ENCODE measurements at places on chromosomes 13 and 19. TPM values are rescaled to one million over a fixed set of nuclear protein-coding genes. Genes with fewer than 3 reads are reported as not detected.

DNA sequence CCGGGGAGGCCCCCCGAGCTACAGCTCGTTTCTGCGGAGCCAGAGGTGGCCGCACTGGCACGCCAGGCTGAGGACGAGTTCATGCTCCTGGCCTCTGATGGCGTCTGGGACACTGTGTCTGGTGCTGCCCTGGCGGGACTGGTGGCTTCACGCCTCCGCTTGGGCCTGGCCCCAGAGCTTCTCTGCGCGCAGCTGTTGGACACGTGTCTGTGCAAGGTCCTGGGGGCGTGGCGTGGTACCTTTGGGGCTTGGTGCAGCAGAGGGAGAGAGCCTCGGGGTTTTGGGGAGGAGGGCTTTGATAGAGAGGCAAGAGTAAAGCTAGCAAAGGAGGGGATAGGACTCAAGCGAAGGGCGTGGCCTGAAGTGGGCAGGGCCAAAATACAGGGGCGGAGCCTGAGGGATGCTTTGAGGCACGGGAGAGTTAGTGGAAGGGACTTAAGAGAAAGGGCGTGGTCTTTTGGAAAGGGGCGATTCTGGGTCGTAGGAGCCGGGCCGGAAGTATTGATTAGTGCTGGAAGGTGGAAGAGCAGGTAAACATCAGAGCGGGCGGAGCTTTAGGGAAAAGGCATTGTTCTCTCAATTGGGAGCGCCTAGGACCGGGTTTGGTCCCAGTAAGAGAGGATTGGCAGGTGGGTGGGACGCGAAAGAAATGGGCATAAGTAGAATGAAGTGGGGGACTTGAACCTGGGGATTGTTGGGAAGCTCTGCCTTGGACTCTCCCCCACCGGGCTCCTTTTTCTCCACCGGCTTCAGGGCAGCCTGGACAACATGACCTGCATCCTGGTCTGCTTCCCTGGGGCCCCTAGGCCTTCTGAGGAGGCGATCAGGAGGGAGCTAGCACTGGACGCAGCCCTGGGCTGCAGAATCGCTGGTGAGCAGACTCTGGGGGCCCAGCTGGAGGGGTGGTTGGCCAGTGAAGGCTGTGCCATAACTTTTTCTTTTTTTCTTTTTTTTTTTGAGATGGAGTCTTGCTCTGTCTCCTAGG is 1.2 kb downstream of the PPM1N start:
- no peak overlapping the region for H3K4me3 ChIP-seq
- DNase-seq: no peak
- no peaks in the 10 kb centered on the region for H3K27me3 ChIP-seq
- H3K4me1 ChIP-seq: peaks cover 11% of the 10 kb centered on the region
- no peak overlapping the region for H3K27ac ChIP-seq
- H3K36me3 ChIP-seq: no peaks in the 10 kb centered on the region

DNA sequence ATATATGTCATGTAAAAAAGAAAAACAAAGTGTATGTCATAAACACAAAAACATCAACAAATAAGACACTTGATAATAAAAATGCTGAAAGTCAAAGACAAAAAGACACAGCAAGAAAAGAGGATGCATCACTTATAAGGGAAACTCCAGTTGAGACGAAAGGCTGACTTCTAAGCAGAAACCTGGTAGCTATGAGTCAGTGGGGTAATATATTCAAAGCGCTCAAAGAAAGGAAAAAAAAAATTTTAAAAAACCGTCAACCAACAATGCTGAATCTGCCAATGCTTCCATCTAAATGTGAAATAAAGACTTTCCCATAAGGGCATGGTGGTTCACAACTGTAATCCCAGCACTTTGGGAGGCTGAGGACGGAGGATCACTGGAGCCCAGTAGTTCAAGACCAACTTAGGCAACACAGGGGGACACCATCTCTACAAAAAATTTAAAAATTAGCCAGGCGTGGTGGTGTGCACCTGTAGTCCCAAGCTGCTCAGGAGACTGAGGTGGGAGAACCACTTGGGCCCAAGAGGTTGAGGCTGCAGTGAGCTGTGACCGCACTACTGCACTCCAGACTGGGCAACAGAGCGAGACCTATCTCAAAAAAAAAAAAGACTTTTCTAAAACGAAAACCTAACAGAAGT is 24.0 kb downstream of the USP12 start:
- H3K36me3 ChIP-seq: no peaks in the 10 kb centered on the region
- H3K4me3 ChIP-seq: no peak overlapping the region
- no peak for DNase-seq
- peaks cover 3% of the 10 kb centered on the region for H3K4me1 ChIP-seq
- H3K27ac ChIP-seq: peak overlapping the region; percentile 23

Gene CYP4F11
- polyA plus RNA-seq: 2.4 TPM

GRCh38 chr13:107883561-107884175 is 331.7 kb downstream of the LIG4 start:
- H3K27ac ChIP-seq: no peak overlapping the region
- no peak overlapping the region for H3K4me3 ChIP-seq
- H3K36me3 ChIP-seq: no peaks in the 10 kb centered on the region
- no peaks in the 10 kb centered on the region for H3K27me3 ChIP-seq
- H3K4me1 ChIP-seq: no peaks in the 10 kb centered on the region

DNA sequence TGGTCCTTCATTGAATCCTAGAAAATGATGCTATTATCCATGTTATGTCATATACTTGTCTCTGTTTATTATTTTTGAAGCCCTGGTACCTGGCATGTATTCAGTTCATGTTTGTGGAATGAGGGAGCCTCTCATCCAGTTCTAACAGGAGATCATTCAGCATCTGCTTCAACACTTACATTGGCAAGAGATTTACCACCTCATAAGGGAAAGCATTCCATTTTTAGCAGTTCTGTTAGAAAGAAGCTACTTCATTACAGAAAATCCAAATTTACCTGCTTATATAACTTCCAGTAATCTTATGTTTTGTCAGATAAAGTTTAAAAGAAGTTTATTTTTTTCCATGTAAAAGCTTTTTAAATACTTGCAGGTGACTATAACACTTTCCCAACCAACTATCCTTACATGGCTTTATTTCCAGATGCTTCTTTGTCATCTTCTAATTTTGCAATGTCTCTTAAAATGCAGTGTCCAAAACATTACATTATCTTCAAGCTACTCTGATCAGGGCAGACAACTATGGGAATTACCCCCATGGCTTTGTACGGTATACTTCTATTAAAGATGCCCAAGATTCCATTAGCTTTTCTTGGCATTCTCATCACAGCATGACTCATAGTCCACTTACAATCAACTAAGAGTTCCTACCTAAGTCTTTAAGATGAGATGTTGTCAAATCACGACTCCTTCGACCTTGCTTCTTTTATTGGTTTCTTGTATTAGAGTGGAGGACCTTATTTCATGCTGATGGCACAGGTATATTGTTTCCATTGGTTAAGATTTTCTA is 262.1 kb downstream of the PCDH9 start:
- DNase-seq: no peak
- no peak overlapping the region for H3K4me3 ChIP-seq
- H3K4me1 ChIP-seq: no peaks in the 10 kb centered on the region

Gene CEBPG
- 31.9 TPM for polyA plus RNA-seq

DNA sequence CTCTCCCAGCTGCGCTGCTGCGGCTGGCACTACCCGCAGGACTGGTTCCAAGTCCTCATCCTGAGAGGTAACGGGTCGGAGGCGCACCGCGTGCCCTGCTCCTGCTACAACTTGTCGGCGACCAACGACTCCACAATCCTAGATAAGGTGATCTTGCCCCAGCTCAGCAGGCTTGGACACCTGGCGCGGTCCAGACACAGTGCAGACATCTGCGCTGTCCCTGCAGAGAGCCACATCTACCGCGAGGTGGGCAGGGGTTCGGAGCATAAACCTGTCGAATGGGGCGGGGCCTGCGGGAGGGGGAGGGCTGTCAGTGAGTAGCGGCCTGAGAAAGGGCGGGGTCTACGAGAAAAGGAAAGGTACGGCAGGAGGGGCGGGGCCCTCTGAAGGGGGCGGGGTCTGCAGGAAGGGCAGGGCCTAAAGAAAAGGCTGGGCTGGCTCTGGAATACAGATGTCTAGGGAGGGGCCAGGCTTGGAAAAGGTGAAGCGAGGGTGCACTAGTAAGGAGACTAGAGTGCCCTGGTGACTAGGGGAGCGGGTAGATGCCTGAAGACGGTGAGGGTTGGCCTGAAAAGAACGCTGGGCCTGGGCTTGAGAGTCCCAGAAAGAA is 3.6 kb downstream of the CD37 start:
- peaks cover 3% of the 10 kb centered on the region for H3K4me1 ChIP-seq
- peak; percentile 54 for DNase-seq
- H3K27me3 ChIP-seq: peaks cover 16% of the 10 kb centered on the region

- no peak overlapping the region for H3K27ac ChIP-seq
- no peak overlapping the region for H3K4me3 ChIP-seq
- DNase-seq: no peak
- no peaks in the 10 kb centered on the region for H3K36me3 ChIP-seq
Observed at GRCh38 chr13:99624936-99625540, 123.8 kb downstream of the TM9SF2 start.

GRCh38 chr19:18672606-18673337 is 10.7 kb upstream of the CRTC1 start:
- no peaks in the 10 kb centered on the region for H3K36me3 ChIP-seq
- no peaks in the 10 kb centered on the region for H3K27me3 ChIP-seq
- H3K4me1 ChIP-seq: peaks cover 7% of the 10 kb centered on the region
- DNase-seq: no peak

DNA sequence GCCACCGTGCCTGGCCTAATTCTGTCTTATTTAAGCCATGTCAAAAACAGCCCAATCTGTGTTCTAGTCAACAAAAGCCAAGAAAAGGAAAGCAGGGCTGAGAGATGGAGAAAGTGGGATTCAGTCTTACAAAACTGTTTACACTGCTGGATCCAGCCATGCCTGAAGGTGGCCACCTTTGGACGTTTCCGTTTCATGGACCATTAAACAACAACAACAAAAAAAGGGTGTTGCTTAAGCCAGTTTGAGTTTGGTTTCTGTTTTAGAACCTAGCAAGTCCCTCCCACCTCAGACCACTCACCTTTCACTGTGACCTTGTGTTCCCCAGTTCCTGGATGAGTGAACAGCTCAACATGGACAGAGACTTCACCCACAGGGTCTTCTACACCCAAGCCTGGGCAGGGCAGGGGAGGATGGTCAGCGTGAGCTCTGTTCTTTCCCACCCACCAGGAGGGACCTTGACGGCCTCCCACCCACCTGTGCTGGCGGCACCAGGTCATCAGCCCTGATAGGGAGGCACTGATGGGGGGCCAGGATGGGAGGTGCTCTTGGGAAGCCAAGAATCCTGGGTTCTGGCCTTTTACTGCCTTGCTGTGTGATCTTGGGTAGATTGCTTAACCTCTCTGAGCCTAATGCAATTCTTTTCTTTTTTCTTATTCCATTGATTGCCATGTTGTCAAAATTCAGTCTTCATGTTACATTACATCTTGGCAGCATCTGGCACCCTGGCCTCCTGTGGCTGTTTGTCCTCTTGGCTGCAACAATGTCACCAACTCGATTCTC is 56.2 kb downstream of the COLGALT1 start:
- no peaks in the 10 kb centered on the region for H3K4me1 ChIP-seq

- H3K27me3 ChIP-seq: no peaks in the 10 kb centered on the region
- no peak for DNase-seq
- H3K4me1 ChIP-seq: no peaks in the 10 kb centered on the region
- no peak overlapping the region for H3K4me3 ChIP-seq
- H3K36me3 ChIP-seq: no peaks in the 10 kb centered on the region
Observed at GRCh38 chr19:19171821-19172532, 1.9 kb upstream of the MEF2B start.

DNA sequence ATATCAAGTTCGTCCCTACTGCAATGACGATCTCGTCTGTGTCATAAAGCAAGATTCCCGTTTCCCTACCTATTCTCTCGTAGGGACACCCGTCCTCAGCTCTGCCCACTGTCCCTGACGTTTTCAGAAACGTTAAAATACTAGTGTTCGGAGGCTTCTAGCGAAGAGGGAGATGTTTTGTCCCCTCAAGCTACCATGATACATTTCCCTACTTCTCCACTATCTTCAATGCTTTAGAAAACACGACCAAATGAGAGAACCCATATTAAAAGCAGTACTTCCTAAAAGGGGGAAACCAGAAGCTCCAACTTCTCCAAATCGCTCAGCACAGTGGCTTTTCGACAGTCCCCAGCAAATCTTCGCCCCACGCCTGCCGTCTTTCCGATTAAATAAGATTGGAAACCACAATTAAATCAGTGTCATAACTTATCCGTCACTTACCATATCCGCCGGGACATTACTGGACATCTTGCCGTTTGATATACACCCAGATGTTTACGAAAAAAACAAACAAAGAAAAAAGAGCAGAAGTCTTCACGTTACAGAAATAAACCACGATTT is 1.3 kb downstream of the UBL3 start:
- H3K4me1 ChIP-seq: peaks cover 13% of the 10 kb centered on the region
- H3K27me3 ChIP-seq: no peaks in the 10 kb centered on the region
- H3K4me3 ChIP-seq: peak overlapping the region; percentile 90
- peak overlapping the region; percentile 90 for H3K27ac ChIP-seq
- H3K36me3 ChIP-seq: no peaks in the 10 kb centered on the region

Gene KIR2DL4
- not detected for polyA plus RNA-seq

DNA sequence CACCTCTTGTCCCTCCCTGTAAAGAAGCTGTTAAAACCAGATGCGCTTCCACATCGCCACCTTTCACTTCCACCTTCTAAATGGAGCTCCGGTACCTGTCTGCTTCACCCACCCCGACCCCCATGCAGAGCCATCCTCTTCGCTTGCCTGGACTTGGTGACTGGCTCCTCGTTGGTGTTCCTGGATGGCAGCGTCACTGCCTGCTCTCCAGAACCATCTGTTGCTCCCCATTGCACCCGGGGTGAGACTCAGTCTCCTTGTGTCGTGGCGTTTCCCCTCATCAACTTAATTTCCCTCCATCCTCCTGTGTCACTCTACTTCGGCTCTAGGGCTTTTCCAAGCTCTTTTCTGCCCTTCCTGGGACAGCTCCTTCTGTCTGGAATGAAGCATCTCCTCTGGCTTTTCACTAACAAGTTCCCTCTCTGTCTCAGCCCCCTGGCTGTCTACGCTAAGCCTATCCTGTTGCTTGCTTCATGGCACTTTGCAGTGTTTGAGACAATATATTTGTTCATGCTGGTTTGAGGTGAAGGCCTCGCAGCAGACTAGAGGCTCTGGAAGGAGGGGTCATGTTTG is 10.3 kb downstream of the CEBPG start:
- no peak overlapping the region for H3K27ac ChIP-seq
- peaks cover 23% of the 10 kb centered on the region for H3K36me3 ChIP-seq
- H3K27me3 ChIP-seq: no peaks in the 10 kb centered on the region
- no peak overlapping the region for H3K4me3 ChIP-seq

GRCh38 chr19:45767881-45768654 is 984 bp downstream of the SIX5 start:
- peak overlapping the region; percentile 36 for H3K27ac ChIP-seq
- peak overlapping the region; percentile 49 for H3K4me3 ChIP-seq
- no peaks in the 10 kb centered on the region for H3K36me3 ChIP-seq
- H3K4me1 ChIP-seq: peaks cover 15% of the 10 kb centered on the region
- no peaks in the 10 kb centered on the region for H3K27me3 ChIP-seq

GRCh38 chr13:43235028-43235427 is 211.6 kb downstream of the DNAJC15 start:
- no peak overlapping the region for H3K4me3 ChIP-seq
- no peaks in the 10 kb centered on the region for H3K36me3 ChIP-seq
- H3K27ac ChIP-seq: no peak overlapping the region
- DNase-seq: no peak
- H3K4me1 ChIP-seq: no peaks in the 10 kb centered on the region

Gene ANGPTL4
- polyA plus RNA-seq: 102 TPM
